Natural killer cell (primary cell): ENCODE measurements at places on chromosomes 12 and 14.
A peak's percentile ranks its signal among the peaks of the same experiment; 100 is the strongest.

DNA sequence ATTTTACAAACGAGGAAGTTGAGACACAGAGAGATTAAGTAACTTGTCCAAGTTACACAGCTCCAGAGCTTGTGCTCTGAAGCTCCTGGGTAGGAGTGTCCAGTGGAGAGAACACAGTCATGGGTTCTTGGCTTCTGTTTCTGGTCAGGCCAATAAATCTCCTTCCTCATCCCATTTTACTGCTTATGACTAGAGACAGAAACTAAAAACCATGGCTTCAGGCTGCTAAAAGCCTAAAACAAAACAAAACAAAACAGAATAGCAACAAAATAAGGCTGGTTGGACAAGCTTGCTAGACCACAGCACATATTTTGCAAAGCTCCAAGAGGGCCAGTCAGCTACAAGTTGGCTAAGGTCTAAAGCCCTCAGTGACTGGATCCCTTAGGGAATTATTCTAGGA lies 49.8 kb downstream of the PTGER2 start:
- H3K36me3 ChIP-seq, result no peaks in the 10 kb centered on the region
- H3K4me3 ChIP-seq, result no peak overlapping the region
- no peaks in the 10 kb centered on the region for H3K27me3 ChIP-seq
- H3K27ac ChIP-seq, result no peak overlapping the region
- no peaks in the 10 kb centered on the region for H3K4me1 ChIP-seq

- no peaks in the 10 kb centered on the region for H3K36me3 ChIP-seq
- no peak overlapping the region for H3K27ac ChIP-seq
- H3K4me3 ChIP-seq, result no peak overlapping the region
- no peak for DNase-seq
Observed at GRCh38 chr12:108773798-108774788, 42.8 kb upstream of the CORO1C start.

DNA sequence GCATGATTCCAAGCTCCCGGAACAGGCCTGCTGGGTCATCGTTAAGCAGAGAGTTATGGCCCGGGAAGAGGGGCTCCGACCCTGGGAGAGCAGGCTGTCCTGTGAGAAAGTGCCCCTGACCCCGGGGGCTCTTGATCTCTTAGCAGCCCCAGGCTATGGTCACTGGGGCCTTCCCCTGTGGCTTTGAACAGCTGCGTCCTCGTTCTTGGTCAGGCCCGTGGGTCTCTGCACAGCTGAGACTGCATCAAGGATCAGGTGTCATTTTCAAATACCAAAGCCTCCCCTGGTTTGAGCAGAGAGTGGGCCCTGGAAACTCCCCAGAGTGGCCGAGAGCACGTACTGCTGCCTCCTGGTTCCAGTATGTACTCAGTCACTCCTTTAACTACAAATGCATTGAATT lies 114.8 kb downstream of the ESRRB start:
- DNase-seq, result no peak
- no peaks in the 10 kb centered on the region for H3K27me3 ChIP-seq
- H3K4me3 ChIP-seq, result no peak overlapping the region
- H3K27ac ChIP-seq, result no peak overlapping the region
- H3K36me3 ChIP-seq, result no peaks in the 10 kb centered on the region

- no peaks in the 10 kb centered on the region for H3K27me3 ChIP-seq
- peak overlapping the region; percentile 74 for H3K27ac ChIP-seq
- H3K4me3 ChIP-seq, result peak overlapping the region; percentile 41
- no peaks in the 10 kb centered on the region for H3K36me3 ChIP-seq
Observed at GRCh38 chr14:95515596-95516552, 576 bp downstream of the SYNE3 start.

DNA sequence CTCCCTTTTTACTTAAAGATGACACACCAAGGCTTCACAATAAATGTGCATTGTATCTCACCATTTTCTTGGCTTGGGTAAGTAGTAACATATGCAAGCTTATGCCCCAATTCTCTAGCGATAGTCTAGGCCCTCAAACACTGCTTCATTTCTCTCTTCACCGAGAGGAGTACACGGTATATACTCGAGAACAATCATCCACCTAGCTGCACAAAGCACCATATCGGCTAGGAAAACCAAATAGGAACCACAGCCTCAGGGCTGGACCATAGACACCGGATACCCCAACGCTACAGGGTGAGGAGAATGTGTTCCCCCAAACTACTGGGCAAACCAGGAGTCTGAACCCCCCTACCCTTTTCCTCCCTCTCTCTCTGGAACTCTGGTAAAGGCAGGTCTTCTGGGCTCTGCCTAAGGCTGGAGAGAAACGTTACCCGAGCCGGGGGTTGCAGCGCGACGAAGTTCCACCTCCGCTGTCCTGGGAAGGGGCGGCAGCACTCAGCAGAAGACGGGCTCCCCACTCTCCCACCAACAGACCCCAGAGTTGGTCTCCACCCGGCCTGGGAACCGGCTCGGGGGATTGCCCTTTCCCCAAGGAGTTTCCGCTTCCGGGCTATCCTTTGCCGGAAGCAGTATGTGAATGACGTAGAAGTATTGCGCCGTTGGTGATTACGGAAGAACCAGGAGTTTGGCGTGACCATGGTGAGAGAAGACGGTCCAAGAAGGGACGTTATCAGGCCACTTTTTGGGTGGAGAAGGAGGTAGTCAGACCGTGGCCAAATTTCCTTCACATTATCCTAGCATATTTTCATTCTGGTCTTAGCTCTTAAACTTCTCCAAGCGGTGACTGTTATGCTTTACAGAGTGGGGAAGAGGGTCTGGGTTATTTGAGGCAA lies at the start of the genes AREL1 and FCF1:
AREL1 (minus strand) TSS at position 582 of the 896 bp plus-strand sequence. CDS start 27,465 bp downstream, outside the sequence.
FCF1 (plus strand) TSS at position 646 of the 896 bp plus-strand sequence; CDS start at position 700, 54 bp downstream.
- peak; percentile 74 for DNase-seq
- H3K4me1 ChIP-seq, result peaks cover 7% of the 10 kb centered on the region
- no peaks in the 10 kb centered on the region for H3K27me3 ChIP-seq
- peaks cover 22% of the 10 kb centered on the region for H3K36me3 ChIP-seq

DNA sequence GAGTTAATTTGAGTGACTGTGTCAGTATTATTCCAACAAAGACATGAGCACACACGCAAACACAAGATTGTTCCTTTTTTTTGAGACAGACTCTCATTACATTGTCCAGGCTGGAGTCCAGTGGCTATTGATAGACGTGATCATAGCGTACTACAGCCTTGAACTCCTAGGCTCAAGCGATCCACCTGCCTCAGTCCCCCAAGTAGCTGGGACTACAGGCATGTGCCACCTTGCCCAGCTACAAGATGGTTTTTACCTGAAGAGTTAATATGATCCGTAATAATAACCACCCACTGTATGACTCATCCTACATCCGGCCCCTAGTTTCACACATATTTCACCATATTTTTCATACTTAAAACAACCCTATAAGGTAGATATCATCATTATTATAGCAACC lies 26.8 kb downstream of the BCAT1 start:
- H3K36me3 ChIP-seq, result no peaks in the 10 kb centered on the region
- no peaks in the 10 kb centered on the region for H3K27me3 ChIP-seq
- H3K4me1 ChIP-seq, result no peaks in the 10 kb centered on the region
- H3K4me3 ChIP-seq, result no peak overlapping the region
- peak; percentile 7 for DNase-seq
- no peak overlapping the region for H3K27ac ChIP-seq

- H3K27ac ChIP-seq, result no peak overlapping the region
- DNase-seq, result no peak
- H3K36me3 ChIP-seq, result no peaks in the 10 kb centered on the region
- H3K4me1 ChIP-seq, result no peaks in the 10 kb centered on the region
- H3K27me3 ChIP-seq, result peaks cover 4% of the 10 kb centered on the region
Observed at GRCh38 chr14:103204852-103205540, 81.7 kb downstream of the TNFAIP2 start.

GRCh38 chr14:74619672-74620131 lies 7.7 kb upstream of the LTBP2 start:
- H3K27me3 ChIP-seq, result no peaks in the 10 kb centered on the region
- H3K4me3 ChIP-seq, result no peak overlapping the region
- DNase-seq, result no peak
- no peaks in the 10 kb centered on the region for H3K36me3 ChIP-seq

GRCh38 chr12:98439981-98440581 lies 75.3 kb upstream of the TMPO start:
- peak; percentile 7 for DNase-seq
- peaks cover 5% of the 10 kb centered on the region for H3K27me3 ChIP-seq
- no peak overlapping the region for H3K4me3 ChIP-seq
- H3K4me1 ChIP-seq, result peaks cover 4% of the 10 kb centered on the region
- H3K27ac ChIP-seq, result peak overlapping the region; percentile 60

DNA sequence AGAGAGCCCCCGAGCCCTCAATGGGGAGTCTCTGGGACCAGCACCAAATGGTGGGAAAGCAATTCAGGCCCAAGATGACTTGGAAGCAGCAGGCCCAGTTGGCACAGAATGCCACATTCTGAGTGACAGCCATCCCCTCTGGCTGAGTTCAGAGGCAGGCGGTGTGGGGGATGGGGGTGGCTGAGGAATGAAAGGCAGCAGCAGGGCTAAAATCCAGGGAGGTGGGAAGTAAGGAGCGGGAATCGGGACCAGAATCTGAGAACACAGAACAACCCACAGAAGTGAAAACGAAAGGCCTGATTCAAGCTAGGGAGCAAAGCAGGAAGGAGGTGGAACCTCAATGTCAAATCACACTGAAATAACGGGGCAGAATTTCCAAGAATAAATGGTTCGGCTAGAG lies 171.2 kb downstream of the CALM1 start:
- H3K36me3 ChIP-seq, result no peaks in the 10 kb centered on the region
- H3K27me3 ChIP-seq, result no peaks in the 10 kb centered on the region
- no peak overlapping the region for H3K4me3 ChIP-seq
- DNase-seq, result no peak

DNA sequence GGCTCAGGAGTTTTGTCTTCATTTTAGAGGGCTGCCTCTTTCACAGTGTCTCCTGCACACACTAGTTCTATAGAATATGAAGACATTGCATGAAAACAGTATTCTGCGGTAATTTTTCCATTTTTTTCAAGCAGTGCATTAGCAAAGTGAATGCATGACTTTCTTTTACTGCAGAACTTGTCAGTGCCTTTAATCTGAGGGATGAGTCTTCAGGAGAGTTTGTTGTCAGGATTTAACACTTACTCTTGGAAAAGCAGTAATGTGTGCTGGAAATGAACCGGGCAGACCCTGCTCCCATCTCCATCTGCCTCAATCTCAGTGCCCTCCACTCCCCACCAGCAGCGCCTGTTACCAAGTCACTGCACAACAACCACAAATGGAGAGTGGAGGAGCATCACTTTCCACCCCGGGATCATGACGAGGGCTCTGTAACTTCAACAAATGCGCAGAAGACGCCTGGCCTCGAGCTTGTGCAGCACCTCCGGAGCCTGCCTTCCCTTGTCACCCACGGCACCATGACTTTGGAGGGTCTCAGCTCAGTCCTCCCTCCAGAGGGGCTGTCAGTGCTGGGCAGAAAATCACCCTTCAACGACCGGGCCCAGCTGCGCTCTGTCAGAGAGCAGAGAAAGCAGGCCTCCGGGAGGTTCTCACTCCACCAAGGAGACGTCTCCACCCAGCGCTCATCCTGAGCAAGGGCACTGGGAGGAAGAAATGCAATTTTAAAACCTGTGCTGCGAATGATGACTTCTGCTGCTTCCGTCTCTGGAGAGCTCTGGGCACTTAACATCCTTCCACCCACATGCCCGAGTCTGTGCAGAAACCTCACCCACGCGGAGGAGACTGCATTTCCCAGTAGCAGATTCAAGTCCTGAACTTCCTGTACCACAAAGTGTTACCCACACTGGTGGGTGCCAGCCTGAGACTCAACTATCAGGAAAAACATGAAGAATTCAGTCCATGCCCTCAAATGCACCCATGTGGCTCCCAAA lies 255.7 kb downstream of the ADGRD1 start:
- no peaks in the 10 kb centered on the region for H3K36me3 ChIP-seq
- H3K27ac ChIP-seq, result no peak overlapping the region
- DNase-seq, result peak; percentile 1
- no peaks in the 10 kb centered on the region for H3K27me3 ChIP-seq
